ENCODE measurements at places on chromosomes 1 and 21.

DNA sequence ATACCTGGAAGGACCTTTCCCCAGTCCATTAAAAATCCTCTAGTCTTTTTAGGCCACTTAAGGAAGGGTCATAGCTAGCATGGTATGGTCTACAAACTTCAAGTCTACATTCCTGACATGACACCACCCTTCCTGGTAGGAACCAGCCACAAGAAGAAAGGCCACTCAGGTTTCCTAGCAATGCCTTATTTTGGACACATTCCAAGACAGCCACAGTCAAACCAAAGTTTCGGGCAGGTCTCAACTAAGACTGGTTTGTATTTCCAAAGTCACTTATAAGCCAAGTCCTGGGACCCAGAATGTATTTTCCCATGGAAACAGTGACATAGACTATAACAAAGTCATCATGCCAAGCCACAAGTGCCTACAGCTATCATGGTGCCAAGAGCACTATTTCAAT, 50.6 kb upstream of the SLC44A3 start:
- DNase-seq: no peak

- no peak for DNase-seq
Measured at GRCh38 chr21:42362700-42363099, 3.6 kb downstream of the TFF1 start.

DNA sequence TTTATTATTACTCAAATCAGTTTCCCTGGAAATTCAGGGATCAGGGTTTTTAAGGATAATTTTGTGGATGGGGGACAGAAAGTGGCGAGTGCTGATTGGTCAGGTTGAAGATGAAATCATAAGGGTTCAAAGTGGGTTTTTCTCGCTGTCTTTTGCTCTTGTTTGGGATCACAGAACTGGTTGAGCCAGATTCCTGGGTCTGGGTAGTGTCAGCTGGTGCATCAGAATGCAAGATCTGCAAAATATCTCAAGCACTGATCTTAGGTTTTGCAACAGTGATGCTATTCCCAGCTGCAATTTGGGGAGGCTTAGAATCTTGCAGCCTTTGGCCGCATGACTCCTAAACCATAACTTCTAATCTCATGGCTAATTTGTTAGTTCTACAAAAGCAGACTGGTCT, 9.3 kb downstream of the CHI3L2 start:
- DNase-seq: no peak

DNA sequence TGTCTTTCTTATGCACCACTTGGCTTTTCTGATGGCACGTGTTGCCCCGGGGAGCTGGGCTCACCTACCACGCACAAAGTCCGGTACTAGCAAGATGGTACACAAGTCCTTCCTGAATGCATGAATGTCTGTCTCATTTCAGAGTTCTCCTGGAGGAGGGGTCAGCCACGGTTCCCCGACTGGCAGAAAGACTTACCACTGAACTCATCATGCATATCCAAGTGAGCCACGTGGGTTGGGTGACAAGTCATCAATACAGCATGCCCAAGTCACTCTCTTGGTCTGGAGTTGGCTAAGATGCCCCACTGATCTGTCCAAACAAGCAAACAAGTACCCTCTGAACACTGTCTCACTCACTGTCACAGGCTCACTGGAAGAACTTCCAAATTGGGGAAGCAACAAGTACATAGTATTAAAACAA, 28.6 kb upstream of the MX1 start:
- DNase-seq: no peak

GRCh38 chr21:31484219-31484618, 140.2 kb upstream of the TIAM1 start:
- DNase-seq: no peak

- DNase-seq: peak; percentile 41
Measured at GRCh38 chr1:116556289-116557006, 14.4 kb downstream of the CD58 start.

- no peak for DNase-seq
Measured at GRCh38 chr21:38291874-38292273, 35.1 kb downstream of the KCNJ15 start.

- DNase-seq: no peak
Measured at GRCh38 chr1:84959294-84959693, 37.6 kb downstream of the MCOLN2 start.

Data from fibroblast of skin of right biceps (primary cell).